ENCODE measurements at places on chromosomes 7 and 10.

DNA sequence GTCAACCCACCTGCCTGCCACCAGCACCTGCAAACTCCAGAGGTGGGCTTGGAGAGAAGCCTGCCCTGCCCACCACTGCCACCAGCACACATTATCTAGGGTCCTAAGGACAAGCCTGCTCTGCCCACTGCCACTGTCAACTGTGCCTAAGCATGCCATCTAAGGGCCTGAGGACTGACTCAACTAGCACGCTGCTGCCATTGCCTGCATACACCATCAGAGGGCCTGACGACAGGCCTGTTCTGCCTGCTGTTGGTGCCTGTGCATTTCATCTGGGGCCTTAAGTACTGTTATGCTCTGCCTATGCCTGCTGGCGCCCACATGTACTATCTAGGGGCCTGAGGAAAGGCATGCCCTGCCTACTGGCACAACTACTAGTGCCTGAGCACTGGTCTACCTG is 27.0 kb upstream of the LRRD1 start:
- no peak for DNase-seq

DNA sequence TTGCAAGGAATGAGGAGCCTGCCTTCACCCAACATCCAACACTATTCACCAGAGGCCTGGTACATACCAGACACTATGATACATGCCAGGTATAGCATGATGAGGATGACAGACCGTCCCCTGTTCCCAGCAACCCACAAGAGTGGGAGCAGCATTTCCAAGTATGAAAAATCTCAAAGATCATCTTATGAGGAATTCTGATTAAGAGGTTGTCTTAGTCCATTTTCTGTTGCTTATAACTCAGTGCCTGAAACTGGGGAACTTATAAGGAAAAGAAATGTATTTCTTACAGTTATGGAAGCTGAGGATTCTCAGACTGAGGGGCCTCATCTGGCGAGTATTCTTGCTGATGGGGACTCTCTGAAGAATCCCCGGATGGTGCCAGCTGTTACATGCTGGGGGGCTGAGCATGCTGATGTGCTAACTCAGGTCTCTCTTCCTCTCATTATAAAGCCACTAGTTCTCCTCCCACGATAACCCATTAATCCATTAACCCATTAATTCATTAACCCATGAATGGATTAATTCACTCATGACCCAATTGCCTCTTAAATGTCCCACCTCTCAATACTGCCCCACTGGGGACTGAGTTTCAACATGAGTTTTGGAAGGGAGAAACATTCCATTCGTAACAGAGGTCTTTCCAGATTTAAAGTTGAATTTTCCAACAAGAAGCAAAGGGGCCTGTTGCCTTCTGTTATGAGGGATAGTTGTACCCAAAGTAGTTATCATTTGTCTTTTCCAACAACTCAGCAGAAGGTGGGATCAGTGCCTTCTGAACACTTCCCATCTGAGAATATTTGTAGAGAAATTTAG is 173.9 kb downstream of the HERPUD2 start:
- DNase-seq: no peak

DNA sequence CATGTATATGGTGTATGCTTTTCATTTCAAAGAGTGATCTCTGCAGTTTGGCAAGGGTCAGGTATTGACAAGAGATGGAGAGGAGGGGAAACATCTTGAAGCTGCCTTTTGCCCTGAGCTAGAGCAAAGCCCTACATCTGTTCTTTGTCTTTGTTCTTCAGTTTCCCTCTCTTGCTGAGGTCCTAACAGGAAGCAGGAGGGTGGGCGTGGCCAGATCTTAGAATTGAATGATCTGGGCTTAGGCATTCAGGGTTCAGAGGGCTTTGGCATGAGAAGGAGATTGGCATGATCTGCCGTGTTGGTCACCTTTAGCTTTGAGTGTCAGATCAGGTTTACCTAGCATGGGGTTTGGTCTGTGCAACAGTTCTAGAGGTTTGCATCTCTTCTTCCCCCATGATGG is 41.3 kb downstream of the LRMDA start:
- DNase-seq: no peak

- DNase-seq: no peak
Observed at GRCh38 chr10:132460691-132461090, 63.7 kb downstream of the PWWP2B start.

DNA sequence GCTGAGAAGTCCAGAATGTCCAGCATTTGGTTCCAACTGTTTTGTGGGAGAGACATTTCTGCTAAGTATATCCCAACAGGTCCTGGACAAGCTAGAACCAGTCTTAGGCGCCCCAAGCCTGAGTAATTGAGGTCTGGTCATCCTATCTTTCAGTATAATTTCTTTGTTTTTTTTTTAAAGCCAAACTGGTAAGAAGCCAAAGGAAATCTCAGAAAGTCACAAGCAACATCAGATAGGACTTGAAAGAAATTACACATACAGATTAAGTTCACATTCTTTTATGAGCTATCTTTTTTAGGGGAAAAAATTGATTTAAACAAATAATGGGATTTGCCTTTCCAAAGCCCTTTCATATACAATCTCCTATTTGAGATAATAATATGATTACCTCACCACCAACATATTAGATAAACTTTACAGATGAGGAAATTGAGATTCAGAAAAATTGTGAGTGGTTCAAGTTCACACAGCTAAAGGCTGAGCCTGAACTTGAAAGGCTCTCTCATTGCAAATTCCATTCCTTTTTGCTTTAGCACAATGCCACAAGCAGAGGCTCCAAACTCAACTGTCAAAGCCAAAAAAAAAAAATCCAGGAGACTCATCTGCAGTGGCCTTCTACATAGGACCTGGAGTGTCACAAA is 15.0 kb downstream of the PDLIM1 start:
- peak; percentile 64 for DNase-seq

- no peak for DNase-seq
Observed at GRCh38 chr10:27470885-27471284, 33.2 kb upstream of the RAB18 start.
